ENCODE measurements at places on chromosomes 3 and 15. TPM values are rescaled to one million over a fixed set of nuclear protein-coding genes. Genes with fewer than 3 reads are reported as not detected.

DNA sequence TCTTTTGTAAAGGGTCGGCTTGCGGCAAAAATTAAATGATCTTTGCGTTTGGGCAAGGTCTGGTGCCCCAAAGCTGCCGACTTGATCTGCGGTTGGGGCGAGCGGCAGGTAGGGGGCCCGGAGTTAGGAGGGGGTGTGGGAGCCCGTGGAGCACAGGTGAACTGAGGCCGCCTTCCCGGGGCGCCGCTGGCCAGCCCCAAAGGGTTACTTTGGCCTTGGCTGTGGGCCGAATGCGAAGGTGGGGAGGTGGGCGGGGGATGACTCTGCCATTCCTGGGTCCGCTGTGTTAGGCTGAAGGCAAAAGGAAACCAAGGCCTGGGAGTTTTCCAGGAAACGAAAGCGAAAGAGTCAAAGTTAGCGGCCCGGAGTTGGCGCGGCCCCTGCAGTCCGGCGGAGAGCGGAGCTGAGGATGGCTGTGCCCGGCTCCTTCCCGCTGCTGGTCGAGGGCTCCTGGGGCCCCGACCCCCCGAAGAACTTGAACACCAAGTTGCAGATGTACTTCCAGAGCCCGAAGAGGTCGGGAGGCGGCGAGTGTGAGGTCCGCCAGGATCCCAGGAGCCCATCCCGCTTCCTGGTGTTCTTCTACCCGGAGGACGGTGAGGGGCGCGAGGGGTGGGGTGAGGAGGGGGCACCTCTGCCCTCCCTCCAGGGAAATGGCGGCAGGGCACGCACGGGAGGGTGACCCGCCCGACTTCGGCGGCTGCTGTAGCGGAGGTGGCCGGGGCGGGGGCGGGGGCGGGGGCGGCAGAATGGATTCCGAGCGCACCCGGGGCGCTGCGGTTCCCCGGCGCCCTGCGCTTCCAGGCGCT is at the start of gene PARP14:
Gene PARP14, plus strand, starts transcription at position 365 of the 809 bp plus-strand sequence. Its CDS starts 45 bp downstream, at position 410.
- peak within 1 kb of the TSS; percentile 94 for H3K27ac ChIP-seq
- H3K27me3 ChIP-seq, result no peaks in the 10 kb centered on the region

DNA sequence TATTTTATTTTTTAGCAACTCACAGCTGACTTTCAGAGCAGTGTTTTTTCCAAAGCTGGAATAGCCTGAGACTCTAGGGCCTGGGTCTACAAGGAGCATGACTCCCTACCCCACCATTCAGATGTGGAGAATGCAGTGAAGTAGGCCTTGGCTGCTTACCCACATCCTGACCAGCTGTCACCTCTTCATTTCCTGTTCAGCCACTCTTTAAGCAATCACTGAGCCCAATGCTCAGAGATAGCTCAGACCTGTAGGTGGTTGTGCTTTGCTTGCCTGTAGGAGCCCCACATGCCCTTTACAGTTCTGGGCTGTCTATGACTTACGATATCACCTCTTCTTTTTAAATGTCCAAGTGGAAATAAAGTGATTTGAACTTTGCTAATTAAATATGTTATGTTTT is 148.1 kb downstream of the NEK11 start:
- H3K4me1 ChIP-seq, result no peaks in the 10 kb centered on the region
- peaks cover 21% of the 10 kb centered on the region for H3K36me3 ChIP-seq
- no peak overlapping the region for H3K4me3 ChIP-seq
- H3K27ac ChIP-seq, result no peak overlapping the region

- no peaks in the 10 kb centered on the region for H3K4me1 ChIP-seq
- DNase-seq, result no peak
- no peaks in the 10 kb centered on the region for H3K36me3 ChIP-seq
- H3K4me3 ChIP-seq, result no peak overlapping the region
- H3K27me3 ChIP-seq, result no peaks in the 10 kb centered on the region
These were observed 36.9 kb upstream of the ARPP21 start for GRCh38 chr3:35602395-35602936.

GRCh38 chr3:100518983-100519382 is 26.6 kb downstream of the TMEM45A start:
- H3K4me3 ChIP-seq, result no peak overlapping the region
- H3K27me3 ChIP-seq, result no peaks in the 10 kb centered on the region
- no peaks in the 10 kb centered on the region for H3K36me3 ChIP-seq

- no peaks in the 10 kb centered on the region for H3K36me3 ChIP-seq
- DNase-seq, result no peak
- no peaks in the 10 kb centered on the region for H3K27me3 ChIP-seq
- H3K27ac ChIP-seq, result no peak overlapping the region
- H3K4me3 ChIP-seq, result no peak overlapping the region
These were observed 61.9 kb downstream of the LRRK1 start for GRCh38 chr15:100981086-100981485.

GRCh38 chr3:196093317-196094111 is 11.6 kb upstream of the TFRC start:
- no peak overlapping the region for H3K27ac ChIP-seq
- H3K4me1 ChIP-seq, result peaks cover 13% of the 10 kb centered on the region
- DNase-seq, result no peak
- no peaks in the 10 kb centered on the region for H3K36me3 ChIP-seq

Gene A4GNT
- total RNA-seq, result not detected

Gene GOLGA6L26
- total RNA-seq, result not detected

DNA sequence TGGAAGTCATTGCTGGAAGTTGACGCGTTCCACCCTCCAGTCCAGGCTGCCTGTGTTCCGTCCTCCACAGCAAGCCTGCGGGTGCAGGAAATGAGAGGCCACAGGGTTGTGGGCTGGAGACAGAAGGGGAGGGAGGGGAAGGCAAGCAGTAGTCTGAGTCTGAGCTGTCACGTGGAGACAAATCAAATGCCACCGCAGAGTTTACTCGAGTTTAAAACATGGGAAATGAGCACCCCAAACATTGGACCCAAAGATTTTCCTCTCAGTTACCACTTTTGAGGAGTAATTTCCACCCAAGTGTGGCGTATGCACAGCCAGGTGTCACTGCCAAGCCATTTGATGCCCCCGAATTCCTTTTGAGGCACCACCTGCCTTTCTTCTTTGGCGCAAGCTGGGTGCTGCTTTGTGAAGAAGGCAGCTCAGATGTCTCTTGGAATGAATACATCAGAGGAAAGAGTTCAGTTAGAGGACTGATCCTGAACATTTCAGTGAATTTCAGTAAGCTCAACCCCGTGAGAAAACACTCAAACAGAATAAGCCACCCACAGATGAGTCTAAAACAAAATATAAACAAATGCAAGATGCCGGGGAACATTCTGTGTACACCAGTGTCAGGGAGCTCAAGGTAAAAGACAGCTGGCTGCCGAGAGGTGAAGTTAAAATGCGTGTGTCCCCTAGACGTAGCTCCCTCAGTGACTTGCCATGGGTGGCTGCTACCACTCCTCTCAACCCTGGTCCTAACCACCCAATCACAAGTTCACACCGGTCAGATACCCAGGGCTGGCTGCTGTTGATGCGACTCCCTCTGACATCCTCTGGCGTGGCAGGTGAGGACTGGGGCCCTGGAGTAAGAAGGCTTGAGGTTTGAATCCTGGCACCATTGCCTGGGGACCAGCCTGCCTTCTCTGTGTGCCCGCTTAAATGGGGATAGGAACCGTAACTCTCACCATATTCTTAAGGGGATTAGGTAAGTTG is 203.8 kb downstream of the UACA start:
- peaks cover 10% of the 10 kb centered on the region for H3K4me1 ChIP-seq
- H3K4me3 ChIP-seq, result no peak overlapping the region
- DNase-seq, result no peak
- no peaks in the 10 kb centered on the region for H3K27me3 ChIP-seq

Gene TUSC7
- total RNA-seq, result not detected

Gene PPIB
- total RNA-seq, result 212 TPM

Gene ACKR2
- total RNA-seq, result 7.6 TPM

- H3K4me1 ChIP-seq, result no peaks in the 10 kb centered on the region
- no peaks in the 10 kb centered on the region for H3K27me3 ChIP-seq
- no peaks in the 10 kb centered on the region for H3K36me3 ChIP-seq
- H3K27ac ChIP-seq, result no peak overlapping the region
- DNase-seq, result no peak
- no peak overlapping the region for H3K4me3 ChIP-seq
These were observed 15.1 kb downstream of the AVEN start for GRCh38 chr15:34023907-34024306.

Gene ARRDC4
- 135 TPM for total RNA-seq

Gene LRRC31
- total RNA-seq, result not detected

DNA sequence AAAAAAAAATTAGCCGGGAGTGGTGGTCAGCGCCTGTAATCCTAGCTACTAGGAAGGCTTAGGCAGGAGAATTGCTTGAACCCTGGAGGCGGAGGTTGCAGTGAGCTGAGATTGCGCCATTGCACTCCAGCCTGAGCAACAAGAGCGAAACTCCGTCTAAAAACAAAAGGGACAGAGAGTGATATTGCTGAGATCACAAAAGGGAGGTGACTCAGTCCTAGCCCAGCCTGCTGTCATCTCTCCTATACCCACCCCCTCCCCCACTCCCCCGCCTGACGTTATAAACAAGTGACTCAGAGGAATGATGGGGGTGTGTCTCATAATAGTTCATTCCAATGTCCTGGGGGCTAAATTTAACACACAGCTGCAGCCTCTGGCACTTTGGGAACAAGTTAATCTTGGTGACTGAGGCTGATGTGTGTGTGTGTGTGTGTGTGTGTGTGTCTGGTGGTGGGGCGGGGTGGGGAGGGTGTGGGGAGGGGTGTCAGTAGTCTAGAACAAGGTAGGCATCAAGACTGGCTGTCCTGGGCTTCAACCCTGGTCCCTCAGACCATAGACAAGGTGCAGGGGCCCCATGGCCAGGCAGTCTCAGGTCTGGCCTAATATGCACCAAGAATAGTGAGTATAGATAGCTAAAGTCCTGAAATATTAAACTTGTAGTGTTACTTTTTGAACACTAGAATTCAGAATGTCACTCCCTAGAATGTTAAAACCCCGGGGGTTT is 1.3 kb upstream of the KLHL40 start:
- no peaks in the 10 kb centered on the region for H3K36me3 ChIP-seq
- H3K27ac ChIP-seq, result peak overlapping the region; percentile 34
- peak; percentile 95 for DNase-seq
- peaks cover 31% of the 10 kb centered on the region for H3K4me1 ChIP-seq

DNA sequence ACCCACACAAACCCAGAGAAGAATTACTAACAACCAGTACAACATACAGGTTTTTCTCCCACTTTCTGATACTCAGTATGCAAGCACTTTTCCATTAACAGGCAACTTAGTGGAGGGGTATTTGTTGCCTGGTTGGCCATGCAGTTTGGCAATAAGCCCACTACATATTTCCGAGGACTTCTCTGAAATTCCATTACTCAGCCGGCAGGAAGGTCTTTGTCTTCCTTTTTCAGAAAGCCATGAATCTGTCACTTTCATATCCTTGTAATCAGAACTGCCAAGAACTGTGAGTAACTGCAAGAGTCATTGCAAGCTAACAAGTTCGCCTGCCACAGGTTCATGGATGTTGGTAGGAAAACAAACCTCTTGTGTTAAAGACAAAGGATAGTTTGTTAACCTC is 422.3 kb upstream of the ROBO1 start:
- no peak for DNase-seq
- H3K36me3 ChIP-seq, result no peaks in the 10 kb centered on the region
- no peak overlapping the region for H3K4me3 ChIP-seq
- H3K4me1 ChIP-seq, result no peaks in the 10 kb centered on the region
- H3K27me3 ChIP-seq, result no peaks in the 10 kb centered on the region

DNA sequence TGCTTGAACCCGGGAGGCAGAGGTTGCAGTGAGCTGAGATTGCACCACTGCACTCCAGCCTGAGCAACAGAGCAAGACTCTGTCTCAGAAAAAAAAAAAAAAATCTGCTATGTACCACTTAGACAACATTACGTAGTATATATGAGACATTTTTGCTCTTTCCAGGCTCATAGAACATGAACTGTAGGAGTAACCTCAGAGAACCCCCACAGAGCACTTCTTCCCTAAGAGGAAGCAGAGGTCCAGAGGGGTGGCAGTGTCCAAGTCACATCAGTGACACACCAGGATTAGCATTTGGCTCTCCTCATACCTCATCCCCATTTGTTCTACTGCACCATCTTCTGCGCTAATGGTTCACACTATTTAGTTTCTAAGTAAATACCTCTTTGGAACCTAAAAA is 33.7 kb downstream of the ARRDC4 start:
- H3K36me3 ChIP-seq, result no peaks in the 10 kb centered on the region
- H3K4me1 ChIP-seq, result peaks cover 17% of the 10 kb centered on the region
- no peak overlapping the region for H3K4me3 ChIP-seq
- no peaks in the 10 kb centered on the region for H3K27me3 ChIP-seq
- H3K27ac ChIP-seq, result no peak overlapping the region

Gene UCN2
- not detected for total RNA-seq

- no peak overlapping the region for H3K4me3 ChIP-seq
- no peak for DNase-seq
- no peaks in the 10 kb centered on the region for H3K36me3 ChIP-seq
- no peaks in the 10 kb centered on the region for H3K27me3 ChIP-seq
These were observed 1.7 kb downstream of the TM4SF19 start for GRCh38 chr3:196336319-196337145.

DNA sequence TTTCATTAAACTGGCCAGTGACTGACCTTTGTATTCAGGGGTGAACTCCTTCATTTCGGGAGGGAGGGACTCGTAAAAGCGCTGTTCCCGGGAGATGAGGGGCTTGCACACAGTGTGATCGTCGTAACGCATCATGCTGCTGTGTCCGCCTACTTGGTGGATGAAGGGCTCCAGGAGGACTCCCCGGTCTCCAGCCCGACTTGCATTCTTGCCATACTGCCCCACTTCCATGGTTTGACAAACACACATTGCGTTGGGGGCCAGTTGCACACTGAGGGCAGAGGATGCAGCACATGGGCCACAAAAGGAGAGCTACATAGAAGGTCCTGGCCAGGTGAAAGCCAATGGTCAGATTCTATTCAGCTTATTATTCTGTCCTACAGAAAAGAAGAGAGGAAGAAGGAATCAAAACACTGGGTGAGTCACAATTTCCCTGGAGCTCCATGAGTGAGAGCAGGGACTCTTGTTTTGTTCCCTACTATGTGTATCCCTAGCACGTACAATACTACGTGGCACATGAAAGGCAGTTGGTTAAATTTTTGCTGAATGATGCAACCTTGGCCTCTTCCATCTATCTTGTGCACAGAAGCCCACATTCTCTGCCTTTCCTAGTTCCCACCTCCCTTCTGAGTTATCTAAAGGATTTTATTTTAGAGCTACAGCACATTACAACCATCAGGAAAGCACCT is 24.2 kb upstream of the GMPPB start:
- peaks cover 24% of the 10 kb centered on the region for H3K4me1 ChIP-seq
- DNase-seq, result no peak
- H3K27ac ChIP-seq, result no peak overlapping the region
- H3K4me3 ChIP-seq, result no peak overlapping the region
- no peaks in the 10 kb centered on the region for H3K27me3 ChIP-seq

Gene GOLIM4
- 41.7 TPM for total RNA-seq

Gene BFSP2
- total RNA-seq, result not detected

Gene TRNT1
- total RNA-seq, result 12.3 TPM

GRCh38 chr3:56379723-56380287 is 88.5 kb downstream of the ERC2 start:
- H3K27me3 ChIP-seq, result no peaks in the 10 kb centered on the region
- H3K27ac ChIP-seq, result no peak overlapping the region
- no peak overlapping the region for H3K4me3 ChIP-seq
- DNase-seq, result no peak

- no peak overlapping the region for H3K27ac ChIP-seq
- H3K27me3 ChIP-seq, result no peaks in the 10 kb centered on the region
- H3K36me3 ChIP-seq, result no peaks in the 10 kb centered on the region
- H3K4me1 ChIP-seq, result no peaks in the 10 kb centered on the region
These were observed 375.9 kb downstream of the RSL24D1 start for GRCh38 chr15:54820811-54821210.

Gene UBE2E2
- total RNA-seq, result 143 TPM
